HT-29 (cell line): ENCODE measurements at places on chromosomes 2 and 18. TPM values are rescaled to one million over a fixed set of nuclear protein-coding genes. Genes with fewer than 3 reads are reported as not detected.

The SKA1 gene
- total RNA-seq: 7.7 and 9.4 TPM in 2 replicates

The EIPR1 gene
- total RNA-seq: 82.2 and 83.8 TPM in 2 replicates

The MARCO gene
- total RNA-seq: not detected in 2 replicates

The EPB41L3 gene
- total RNA-seq: not detected in 2 replicates

The MC2R gene
- total RNA-seq: not detected in 2 replicates

The LYPD6 gene
- total RNA-seq: 0.68 and 1.2 TPM in 2 replicates

The SGPP2 gene
- 16.9 and 23.6 TPM in 2 replicates for total RNA-seq

The ASAP2 gene
- total RNA-seq: 27.0 and 34.8 TPM in 2 replicates

DNA sequence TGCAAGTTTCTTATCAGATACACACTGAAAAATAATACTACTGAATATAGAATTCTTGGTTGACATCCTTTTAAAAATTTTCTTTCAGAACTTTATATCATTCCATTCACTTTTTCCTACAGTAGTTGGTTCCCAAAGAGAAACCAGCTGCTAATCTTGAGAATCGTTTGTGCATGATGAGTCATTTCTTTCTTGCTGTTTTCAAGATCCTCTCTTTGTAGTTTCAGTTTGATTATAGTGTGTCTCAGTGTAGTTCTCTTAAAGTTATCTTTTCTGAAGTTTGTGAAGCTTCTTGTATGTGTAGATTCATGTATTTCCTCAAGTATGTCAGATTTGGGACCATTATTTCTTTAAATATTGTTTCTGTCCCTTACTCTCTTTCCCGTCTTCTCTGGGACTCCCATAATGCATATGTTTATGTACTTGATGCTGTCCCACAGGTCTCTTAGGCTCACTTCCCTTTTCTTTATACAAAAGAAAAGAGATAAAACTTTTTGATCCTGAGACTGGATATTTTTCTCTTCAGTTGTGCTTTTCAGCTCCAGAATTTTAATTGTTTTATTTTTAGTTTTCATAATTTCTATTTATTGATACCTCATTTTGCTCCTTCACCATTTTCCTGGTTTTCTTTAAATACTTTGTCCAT is 801.0 kb downstream of the TDRD15 start:
- no peak for DNase-seq

DNA sequence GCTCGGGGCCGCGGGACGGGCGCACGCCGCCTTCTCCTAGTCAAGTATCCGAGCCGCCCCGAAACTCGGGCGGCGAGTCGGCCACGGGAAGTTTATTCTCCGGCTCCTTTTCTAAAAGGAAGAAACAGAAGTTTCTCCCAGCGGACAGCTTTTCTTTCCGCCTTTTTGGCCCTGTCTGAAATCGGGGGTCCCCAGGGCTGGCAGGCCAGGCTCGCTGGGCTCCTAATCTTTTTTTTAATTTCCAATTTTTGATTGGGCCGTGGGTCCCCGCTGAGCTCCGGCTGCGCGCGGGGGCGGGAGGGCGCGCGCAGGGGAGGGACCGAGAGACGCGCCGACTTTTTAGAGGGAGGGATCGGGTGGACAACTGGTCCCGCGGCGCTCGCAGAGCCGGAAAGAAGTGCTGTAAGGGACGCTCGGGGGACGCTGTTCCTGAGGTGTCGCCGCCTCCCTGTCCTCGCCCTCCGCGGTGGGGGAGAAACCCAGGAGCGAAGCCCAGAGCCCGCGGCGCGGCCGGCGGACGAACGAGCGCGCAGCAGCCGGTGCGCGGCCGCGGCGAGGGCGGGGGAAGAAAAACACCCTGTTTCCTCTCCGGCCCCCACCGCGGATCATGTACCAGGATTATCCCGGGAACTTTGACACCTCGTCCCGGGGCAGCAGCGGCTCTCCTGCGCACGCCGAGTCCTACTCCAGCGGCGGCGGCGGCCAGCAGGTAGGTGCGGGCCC is 617 bp downstream of the FOSL2 start:
- DNase-seq: peak; percentile 73

GRCh38 chr18:36757991-36758390 is 70.8 kb downstream of the TPGS2 start:
- no peak for DNase-seq

DNA sequence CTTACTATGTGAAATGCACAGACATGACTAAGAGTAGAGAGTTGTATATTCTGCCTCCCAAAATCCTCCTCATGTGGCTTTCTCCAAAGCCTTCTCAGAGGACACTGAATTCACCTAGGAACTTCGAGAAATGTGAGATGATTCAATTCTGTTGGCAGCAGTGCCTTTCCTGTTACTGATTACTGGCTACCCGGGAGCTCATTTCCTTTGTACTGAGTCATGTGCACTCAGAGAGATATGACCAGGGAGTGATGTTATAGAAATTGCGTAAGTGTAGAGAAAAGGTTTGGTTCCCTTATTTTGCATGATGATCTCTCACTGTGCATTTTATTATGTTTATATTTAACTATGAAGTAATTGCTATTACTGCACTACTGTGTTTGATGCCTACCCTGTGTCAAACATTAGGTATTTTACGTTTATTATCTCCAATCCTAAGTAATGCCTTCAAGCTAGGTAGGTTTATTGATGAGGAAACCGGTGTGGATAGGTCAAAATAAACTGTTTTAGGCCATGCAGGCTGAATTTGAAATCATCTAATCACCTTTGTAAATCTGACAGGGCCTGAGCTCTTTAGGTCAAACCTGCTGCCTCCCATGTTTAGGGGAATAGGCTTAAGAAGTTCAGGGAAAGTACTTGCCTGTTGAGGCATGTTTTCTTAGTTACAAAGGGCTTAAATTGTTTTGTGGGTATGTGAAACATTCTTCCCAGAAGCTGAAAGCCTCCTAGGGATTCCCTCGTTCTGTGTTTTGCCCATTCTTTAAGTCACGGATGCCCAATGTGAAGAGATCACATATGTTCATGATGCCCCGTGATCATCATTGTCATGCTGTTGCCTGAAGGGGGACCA is 86.8 kb downstream of the FMNL2 start:
- peak; percentile 30 for DNase-seq

GRCh38 chr2:9637330-9637729 is 6.5 kb upstream of the YWHAQ start:
- DNase-seq: no peak

- DNase-seq: no peak
Observed at GRCh38 chr2:55919574-55919973, 4.0 kb downstream of the EFEMP1 start.

GRCh38 chr2:202754936-202755335 is 116.6 kb downstream of the ICA1L start:
- no peak for DNase-seq

- DNase-seq: peak; percentile 14
Observed at GRCh38 chr2:197145471-197146056, 165.0 kb downstream of the ANKRD44 start.

DNA sequence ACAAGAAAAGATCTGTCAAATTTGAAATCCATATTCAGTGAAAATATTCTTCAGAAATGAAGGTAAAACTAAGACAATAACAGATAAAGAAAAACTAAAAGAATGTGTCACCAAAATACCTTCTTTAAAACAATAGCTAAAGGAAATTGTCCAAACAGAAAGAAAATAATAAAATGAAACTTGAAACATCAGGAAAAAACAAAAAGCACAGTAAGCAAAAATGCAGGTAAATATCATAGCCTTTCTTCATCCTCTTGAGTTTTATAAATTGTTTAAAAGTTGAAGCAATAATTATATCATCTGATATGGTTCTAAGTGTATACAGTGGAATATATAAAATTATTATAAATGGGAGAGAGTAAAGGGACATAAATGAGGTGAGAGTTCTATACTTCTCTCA is 103.8 kb upstream of the PDE1A start:
- DNase-seq: no peak

- no peak for DNase-seq
Observed at GRCh38 chr18:27661320-27662018, 476.4 kb upstream of the CHST9 start.

DNA sequence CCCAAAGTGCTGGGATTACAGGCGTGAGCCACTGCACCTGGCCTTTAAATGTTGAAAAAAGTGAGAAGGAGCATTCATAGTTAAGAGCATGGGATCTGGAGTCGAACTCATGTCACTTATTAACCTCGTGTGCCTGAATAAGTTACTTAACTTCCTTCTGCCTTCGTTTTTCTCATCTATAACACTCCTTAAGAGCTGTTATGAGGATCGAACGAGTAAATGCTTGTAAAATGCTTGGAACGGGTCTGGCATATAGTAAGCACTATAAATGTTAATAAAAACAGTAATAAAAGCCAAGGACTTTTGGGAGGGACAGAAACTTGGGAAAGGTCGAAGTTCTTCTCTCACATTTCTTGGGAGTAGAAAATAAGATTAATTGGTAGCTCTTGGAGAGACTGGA is 40.8 kb downstream of the RAB10 start:
- peak; percentile 34 for DNase-seq
